Activated T-cell treated with anti-CD3 and anti-CD28 coated beads for 4 hours (primary cell): ENCODE measurements at places on chromosomes 2 and 18.

DNA sequence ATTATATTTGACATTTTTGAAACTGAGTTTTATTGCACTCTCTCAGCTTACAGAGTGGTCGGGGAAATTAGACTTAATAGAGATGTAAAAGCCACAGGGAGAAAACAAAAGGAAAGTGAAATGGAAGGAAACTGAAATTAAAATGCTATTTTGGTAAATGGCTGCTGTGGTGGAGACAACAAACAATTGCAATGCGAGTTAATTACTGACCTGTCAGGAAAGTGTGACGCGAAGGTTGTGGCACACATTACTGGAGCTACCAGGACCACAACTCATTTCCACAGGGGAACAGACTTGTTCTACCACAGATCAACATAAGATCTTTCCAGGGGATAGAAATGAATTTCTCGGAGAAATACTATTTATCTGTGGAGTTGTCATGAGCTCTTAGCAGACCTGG lies 19.5 kb downstream of the ARHGAP15 start:
- DNase-seq, result no peak

DNA sequence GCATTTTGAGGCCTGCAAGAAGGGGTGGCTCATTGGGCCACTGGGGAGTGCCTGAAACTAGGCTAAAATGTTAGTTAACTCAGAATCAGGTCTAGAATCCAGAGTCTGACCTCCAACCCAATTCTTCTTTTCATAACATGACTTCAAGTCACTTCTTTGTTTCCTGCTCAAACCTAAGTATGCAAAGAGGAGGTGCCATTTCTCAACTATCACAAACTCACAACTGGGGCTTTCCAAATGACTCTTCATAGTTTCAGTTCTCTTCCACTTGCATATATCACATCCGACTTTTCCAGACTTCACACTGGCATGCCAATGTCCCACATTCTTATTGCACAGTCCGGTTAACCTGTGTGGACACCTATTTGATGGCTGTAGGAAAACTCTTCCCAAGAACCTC lies 211.6 kb downstream of the TCF4 start:
- no peak for DNase-seq

- DNase-seq, result no peak
Observed at GRCh38 chr2:64062840-64063239, 43.6 kb upstream of the VPS54 start.

GRCh38 chr18:26403491-26403890 lies 144.9 kb downstream of the KCTD1 start:
- DNase-seq, result no peak

DNA sequence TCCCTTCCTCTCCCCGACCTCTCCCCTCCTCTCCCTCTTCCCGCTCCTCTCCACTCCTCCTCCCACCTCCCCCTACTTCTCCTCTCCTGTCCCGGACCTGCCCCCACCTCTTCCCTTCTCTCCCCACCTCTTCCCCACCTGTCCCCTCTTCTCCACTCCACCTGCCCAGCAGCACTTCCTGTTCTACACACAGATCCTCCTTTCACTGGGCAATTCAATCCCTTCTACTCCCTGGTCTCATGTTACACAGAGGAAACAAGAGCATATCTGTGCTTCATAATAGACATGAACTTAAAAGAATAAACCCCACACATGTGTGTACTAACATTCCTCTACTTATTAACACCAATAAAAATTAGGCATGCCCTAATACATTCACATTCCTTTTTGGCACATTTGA lies 34.8 kb downstream of the TIMM21 start:
- DNase-seq, result no peak

GRCh38 chr2:191430476-191430875 lies 185.3 kb downstream of the MYO1B start:
- DNase-seq, result no peak

GRCh38 chr18:48819781-48820482 lies 130.8 kb downstream of the SMAD7 start:
- DNase-seq, result no peak

DNA sequence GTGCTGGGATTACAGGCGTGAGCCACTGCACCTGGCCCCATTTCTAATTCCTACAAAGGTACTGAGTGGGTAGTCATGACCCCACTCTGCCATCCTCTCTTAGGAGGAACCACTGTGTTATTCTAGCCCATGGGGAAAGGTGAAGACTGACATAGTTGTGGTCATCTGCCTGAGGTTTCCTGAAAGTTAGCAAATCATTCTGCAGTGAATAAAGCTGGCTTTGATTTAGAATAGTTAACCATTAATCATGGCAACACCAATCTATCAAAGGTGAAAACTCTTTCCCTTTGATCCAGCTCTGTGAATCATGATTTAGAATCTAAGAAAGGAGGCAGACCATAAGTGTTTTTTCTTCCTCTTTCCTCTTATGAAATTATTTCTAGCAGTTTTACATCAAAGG lies 50.8 kb downstream of the SUMO1 start:
- DNase-seq, result no peak
